ENCODE measurements at places on chromosomes 6 and 20.

GRCh38 chr20:11894062-11894461, 23.6 kb upstream of the BTBD3 start:
- no peak for DNase-seq

GRCh38 chr6:144654506-144654905, 369.4 kb downstream of the UTRN start:
- DNase-seq = no peak

DNA sequence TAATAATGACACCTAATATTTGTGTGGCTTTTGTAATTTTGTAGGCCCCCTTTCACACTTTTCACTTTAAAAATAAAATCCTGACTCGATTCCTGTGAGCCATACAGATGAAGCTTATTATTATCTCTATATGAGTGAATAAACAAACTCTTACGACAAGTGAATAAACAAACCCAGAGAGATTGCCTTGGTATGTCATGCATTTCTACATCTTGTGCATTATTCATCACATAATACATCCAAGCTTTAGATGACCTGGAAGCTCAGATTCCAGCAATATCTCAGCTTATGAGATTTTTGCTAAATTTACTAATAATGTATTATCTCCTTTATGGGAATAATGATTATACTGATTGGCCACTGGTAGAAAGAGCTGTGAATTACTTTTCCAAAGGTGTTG, 248.2 kb downstream of the TBX18 start:
- DNase-seq = no peak

- no peak for DNase-seq
Observed at GRCh38 chr20:49281913-49282467, 4.1 kb upstream of the ZNFX1 start.

- DNase-seq = no peak
Observed at GRCh38 chr6:40894962-40895799, 143.8 kb downstream of the UNC5CL start.

- DNase-seq = no peak
Observed at GRCh38 chr6:74631564-74631963, 574.3 kb downstream of the COL12A1 start.

DNA sequence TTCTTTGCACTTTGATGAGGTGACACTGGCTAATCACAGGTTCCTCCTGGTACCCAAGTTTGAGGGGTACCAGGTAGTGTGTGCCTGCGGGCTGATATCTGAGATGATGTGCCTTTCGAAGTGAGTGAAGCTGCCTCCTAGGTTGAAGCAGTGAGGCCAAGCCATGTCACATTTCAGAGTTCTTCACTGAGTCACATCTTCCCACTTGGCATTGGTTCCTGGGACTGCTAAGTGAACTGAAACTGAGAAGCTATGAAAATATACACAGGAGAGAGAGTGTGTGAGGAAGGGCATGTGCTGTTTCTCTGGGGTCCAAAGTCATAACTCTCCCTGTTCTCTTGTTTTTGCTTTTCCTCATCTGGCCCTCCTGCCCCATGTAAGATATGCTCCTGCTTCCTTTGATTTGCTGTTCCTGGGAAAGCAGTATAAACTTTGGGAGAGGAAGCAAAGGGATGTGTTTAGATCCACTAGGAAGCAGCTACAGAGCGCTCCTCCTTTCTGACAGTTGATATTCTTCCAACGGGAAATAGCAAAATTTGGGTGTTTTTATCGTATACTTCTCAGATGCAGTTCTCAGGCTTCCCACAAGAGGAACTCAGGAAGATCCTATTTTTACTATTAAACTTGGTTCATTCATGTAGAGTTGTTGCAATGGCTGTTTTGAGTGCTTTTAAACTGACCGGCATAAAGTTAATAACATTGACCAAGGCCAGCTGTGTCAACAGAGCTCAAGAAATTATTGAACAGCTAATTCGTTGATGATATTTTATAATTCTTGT, 153.7 kb downstream of the MOXD1 start:
- no peak for DNase-seq

DNA sequence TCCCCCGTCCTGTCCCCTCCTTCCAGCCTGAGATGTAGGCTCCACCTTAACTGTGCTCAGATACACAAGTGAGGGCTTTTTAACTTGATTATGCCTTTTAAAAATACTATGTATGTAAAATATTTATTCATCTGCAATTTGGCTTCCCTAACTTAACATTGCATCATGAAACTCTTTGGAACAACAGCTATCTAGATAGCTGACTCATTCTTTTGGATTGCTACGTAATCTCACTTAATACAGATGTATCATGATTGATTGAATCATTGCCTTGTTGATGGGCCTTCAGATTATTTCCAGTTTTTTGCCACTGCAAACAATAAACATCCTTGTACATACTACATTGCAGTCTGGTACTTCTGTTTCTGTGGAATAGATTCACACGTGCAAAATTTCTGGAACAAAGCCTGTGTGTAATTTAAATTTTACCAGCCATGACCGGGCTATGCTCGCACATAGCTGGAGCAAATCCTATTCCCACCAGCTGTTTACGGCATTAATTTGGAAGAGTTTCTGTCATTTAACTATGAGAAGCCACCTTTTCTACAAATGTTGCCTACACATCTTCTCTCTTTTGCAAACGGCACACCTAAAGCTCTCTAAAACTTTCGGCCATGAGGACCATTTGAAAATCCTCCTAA, 6.5 kb downstream of the PRND start:
- DNase-seq = no peak

- no peak for DNase-seq
Observed at GRCh38 chr6:167569041-167569805, 244.3 kb downstream of the TTLL2 start.

DNA sequence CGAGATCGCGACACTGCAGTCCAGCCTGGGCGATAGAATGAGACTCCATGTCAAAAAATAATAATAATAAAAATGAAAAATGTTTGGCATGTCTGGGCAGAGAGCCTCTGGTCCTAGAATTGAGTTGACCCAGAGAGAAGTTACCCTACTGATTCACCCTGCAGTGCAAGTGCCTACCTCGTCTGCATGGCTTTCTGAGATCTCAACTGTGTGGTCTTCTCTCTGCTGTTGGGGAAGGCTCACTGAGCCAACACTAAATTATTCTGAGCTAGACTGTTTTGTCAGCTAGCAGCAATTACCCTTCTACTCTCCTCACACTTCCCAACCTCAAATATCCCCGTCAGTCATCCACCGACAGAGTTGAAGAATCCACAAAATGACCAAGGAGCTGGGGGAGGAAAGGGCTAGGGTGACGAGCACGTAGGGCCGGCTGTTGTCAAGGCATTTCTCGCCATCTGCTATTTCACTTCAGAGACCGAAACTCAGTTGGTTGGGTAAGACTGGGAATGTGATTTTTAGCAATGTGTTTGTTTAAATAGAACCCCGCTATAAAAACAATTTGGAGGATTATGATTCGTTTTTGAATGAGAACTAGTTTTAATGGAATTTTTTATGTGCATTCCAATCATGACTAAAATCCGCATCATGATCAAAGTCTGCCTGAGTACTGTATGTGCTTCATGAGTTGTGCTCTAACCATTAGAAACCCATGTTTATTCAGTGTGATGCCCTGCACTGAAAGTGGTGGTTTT, 9.4 kb downstream of the MAS1 start:
- DNase-seq = no peak

DNA sequence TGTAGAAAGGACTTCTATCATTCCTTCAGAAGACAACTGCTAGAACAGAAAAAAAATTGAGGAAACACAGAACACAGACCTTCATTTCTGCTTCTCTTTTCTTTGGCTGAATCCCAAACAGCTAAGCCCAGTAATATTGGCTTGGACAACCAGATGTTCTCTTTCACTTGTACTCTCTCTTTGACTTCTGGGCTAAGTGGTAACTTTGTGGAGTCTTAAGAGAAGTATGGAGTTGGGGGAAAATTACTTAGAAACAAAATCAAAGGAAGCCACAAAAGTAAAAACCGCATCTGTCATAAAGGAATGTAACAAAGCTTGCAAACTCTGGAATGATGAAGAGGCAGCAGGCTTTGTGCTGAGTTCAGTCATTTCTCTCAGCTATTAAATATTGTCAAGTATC, 587.5 kb downstream of the CBLN4 start:
- DNase-seq = no peak

DNA sequence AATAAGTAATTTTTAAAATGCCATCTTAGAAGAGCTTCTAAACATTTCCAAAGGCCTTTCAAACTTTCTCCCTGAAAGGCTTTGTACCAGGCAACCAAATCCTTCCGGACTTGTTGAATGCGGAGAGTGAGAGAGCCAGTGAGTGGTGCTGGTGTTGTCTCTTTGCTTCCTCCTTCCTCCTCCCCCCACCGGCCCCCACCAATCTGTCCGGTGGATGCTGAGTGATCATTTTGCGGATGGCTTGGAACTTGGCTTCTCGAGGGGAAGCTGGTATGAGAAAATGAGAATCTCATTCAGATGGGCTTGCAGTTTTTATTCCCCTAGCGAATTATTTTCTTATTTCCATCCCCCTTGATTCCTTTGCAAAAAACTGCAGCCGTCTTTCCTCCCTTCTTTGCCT, 97.3 kb downstream of the ANKRD60 start:
- DNase-seq = no peak

GRCh38 chr6:21270636-21271201, 322.8 kb upstream of the SOX4 start:
- DNase-seq = no peak

GRCh38 chr6:99608059-99608885, 1.6 kb downstream of the PRDM13 start:
- no peak for DNase-seq

GRCh38 chr6:27205375-27206278, 41.9 kb upstream of the PRSS16 start:
- DNase-seq = no peak

DNA sequence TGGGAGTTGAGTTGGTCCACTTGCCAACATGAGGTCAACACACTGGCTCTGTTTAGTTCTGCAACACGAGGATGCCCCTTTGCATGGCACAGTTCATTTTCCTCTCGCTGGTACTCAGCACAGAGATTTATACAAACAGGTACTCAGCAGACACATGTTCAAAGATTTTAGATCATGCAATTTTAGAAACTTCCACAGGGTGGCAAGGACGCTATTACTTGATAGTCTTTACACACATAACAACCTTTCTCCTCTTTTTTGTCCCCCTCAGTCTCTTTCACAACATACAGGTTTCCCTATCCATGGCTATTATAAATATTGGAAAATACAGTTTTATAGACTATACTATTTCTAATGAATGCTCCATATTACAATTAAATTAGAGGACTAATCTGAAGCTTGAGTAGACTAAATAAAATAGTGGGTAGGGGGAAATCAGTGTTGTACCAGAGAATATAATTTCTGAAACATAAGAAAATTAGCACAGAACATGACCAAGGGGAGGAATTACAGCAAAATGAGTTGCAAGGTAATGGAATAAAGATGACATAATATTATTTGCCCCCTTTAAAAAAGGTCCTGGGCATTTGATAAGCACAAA, 331.8 kb upstream of the BTBD3 start:
- DNase-seq = no peak

- DNase-seq = no peak
Observed at GRCh38 chr6:3904518-3904917, 55.3 kb downstream of the FAM50B start.

DNA sequence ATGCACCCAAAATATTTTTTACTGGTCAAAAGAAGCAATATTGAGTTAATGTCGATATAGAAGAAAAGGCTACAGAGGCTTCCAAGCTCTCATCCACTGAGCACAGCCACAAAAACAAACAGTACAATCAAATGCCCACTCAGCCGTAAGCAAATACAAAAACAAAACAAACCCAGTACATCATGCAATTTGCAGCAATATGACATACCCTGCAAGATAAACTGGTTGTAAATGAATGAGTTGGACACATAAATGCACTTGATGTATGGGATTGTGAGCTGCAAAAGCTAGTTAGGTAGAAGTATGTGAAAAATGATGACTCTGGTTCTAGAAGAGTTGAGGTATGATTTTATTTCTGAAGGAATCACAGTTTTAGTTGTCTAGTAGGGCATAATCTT, 83.9 kb downstream of the SESN1 start:
- no peak for DNase-seq

All from tibial artery (tissue), 4 donors.